ENCODE measurements at places on chromosomes 7 and 10.

DNA sequence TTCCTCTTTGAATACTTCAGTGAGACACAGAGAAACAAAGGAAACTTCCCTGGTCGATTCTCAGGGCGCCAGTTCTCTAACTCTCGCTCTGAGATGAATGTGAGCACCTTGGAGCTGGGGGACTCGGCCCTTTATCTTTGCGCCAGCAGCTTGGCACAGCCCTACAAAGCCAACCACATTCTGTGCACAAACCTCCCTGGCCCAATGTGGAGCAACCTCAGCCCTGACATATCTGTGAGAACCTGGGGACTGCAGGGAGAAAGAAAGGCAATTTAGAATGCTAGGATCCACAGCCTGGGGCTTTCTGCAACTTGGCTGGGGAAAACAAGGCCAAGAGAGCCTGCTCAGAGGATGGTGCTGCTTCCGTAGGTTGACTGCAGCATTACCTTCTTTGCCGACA lies 63.5 kb upstream of the PRSS58 start:
- DNase-seq, result no peak

DNA sequence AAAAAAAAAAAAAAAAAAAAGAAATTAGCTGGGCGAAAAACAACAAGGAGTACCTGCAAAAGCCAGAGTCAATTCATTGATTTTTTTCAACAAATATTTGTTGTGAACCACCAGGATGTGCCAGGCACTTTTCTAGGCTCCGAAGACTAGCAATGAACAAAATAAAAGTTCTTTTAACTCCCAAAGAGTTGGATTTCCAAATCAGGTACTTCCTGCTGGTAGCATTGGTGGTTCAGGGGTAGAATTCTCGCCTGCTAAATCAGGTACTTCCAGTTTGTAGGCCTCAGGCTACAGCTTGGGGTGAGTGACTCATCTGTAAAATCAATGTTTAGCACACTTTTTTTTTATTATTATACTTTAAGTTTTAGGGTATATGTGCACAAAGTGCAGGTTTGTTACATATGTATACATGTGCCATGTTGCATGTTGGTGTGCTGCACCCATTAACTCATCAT lies 10.9 kb downstream of the PPA1 start:
- DNase-seq, result no peak

- DNase-seq, result no peak
These were observed 92.4 kb downstream of the LRRN3 start for GRCh38 chr7:111183321-111183720.

GRCh38 chr7:71095266-71095860 lies 36.6 kb upstream of the GALNT17 start:
- DNase-seq, result no peak

DNA sequence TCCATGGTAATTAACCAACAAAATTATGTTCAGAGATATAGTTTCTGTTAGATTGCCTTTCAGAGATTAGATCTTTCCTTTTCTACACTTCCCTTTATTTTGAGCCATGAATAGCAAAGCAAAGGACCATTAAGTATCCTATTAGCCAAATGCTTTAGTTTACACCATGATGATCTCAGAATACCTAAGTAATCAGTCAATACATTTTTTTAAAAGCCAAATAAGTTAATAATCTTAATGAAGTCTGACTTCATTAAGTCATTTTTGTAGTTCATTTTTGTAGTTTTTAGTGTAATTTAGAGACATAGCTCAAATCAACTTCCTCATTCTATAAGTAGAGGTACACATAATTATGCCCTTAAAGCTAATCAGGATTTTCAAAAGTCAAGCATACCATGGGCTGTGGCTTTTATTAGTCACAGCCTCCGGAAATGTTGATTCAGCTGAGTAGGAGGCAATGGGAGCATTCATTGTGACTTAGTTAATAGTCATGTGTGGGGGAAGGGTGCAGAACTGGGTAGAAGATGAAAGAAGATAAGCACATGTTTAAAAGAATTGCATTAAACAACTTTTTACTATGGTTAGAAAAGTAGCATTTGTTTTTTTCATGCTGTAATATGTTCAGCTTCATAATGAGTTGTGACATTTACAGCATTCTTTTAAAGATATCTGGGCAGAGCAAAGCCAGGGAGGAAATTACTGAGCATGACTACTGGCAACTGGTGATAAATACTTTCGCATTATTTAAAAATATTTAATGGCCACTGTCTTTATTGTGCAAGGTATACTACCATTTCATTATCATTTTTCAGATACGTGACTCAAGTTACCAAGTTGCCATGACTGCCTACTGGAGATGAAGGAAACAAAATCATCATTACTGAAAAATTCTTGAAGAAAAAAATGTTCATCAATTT lies 57.3 kb upstream of the CCDC71L start:
- peak; percentile 90 for DNase-seq

DNA sequence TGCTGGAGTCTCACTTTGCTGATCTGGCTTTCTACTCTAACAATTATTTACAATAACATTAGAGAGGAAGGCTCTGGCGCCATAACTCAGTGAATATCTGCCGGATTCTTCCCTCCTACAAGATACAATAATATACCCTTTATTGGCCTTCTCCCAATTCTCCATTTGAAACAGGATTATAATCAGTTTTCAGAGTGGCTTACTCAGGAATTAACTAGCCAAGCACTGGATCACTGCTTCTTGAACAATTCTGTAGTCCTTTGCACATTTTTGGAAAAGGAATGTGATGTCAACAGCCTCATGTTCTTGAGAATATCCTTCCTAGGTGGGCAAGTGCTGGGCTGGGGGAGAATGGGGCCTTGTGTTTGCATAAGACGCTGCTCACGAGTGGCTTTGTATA lies 125.9 kb downstream of the HIPK2 start:
- DNase-seq, result no peak

DNA sequence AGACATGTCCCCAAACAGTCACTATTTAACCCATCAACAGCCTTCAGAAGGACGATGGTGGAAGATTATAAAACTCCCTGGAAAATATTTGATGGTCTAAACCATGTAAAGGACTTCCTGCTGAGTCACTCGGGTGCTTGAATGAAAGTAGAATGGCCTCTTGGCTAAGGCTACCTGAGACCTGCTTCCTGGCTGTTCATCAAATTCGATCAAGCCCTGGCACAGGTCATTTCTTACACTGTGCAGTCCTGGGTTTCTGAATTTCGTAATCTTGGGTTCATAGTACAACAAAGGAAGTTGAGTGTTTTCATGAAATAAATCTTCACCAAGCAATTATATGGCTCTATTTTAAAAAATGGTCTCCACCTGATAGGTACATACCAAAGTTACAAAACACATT lies 260.3 kb upstream of the RNF32 start:
- DNase-seq, result no peak

GRCh38 chr10:75801121-75801520 lies 369.7 kb downstream of the LRMDA start:
- DNase-seq, result no peak

DNA sequence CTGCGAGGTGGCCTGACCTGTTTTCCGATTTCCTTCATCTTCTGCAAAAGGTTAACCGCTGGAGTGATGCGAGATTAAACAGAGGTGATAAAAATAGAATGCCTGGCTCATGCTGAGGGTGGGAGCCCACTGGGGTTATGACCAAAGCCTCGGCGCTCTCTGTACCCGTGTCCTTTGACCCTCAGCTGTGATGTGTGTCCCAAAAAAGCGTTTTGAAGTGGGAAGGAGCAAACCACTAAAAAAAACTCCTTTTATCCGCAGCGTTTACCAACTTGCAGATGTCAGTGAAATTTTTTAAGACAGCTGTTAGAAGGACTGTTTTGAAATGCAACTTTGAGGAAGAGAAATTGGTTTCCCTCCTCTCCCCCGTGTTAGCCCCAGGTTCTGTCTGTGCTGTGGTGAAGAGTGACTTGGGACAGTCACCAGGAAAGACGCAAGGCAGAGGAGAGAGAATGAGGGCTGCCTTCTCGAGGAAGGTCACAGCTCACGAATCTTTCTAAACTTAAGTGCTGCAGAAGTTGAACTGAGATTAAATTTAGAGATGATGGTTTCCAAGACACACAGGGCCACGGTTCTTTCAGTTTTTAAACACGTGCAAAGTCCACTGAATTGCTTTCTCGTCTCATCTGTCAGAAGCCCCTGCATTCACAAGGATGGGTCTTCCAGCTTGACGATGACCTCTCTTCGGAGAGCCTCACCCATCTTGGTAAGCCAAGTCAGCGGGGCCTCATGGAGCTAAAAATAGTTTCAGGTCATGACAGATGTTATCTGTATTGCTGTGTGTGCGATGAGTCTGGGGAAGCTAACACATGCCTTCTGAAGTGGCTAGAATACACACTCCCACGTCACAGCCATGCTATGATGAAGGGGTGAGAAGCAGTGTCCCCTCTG lies 27.6 kb downstream of the AMZ1 start:
- no peak for DNase-seq

DNA sequence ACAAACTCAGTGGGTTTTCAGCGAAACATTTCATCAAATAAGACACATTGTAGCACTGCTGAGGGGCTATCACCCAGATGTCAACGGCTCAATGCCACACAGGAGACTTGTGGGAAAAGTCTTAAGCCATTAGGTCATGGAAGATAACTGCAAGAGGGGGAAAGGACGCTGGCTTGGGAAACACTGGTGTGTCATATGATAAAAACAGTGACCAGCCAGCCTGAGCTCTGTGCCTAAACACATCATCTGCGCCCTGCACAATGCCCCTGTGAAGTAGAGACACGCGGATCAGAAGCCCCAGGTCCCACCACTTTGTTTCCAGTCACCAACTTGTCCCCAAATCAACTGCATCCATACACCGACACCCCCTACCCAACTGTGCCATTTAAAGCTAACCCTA lies 116.7 kb downstream of the TNS3 start:
- no peak for DNase-seq

DNA sequence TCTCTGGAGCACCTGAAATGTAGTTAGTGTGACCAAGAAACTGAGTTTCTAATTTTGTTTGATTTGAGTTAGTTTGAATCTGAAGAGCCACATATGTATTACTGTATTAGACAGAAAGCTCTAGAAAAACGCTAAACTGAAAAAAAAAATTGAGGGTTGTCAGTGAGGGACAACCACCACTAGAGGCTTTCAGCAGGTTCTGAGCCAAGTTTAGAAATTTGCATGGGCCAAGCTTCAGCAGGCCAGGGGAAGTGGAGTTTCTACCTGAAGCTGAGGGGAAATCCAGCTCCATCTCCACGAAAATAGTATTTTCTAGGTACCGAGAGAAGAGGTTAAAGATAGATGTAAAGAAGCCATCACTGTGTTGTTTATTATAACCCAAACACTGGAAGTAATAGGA lies 77.9 kb upstream of the PLXNA4 start:
- DNase-seq, result no peak

DNA sequence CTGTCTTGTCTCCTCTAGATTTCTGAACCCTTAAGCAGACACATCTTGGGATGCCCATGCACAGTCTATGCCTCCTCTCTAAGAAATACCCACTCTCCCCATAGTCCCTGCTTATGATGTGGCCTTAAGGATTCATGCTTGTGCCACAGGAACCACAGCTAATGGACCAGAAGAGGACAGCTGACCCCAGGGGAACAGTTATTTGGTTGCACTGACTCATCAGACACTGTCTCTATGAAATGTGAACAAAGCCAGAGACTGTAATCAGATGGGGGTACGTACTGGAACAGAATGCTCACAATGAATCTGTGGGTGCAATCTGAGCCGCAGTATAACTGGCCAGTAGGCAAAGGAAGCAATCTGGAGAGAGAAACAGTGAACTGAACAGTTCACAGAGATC lies 121.9 kb downstream of the USP6NL start:
- no peak for DNase-seq

DNA sequence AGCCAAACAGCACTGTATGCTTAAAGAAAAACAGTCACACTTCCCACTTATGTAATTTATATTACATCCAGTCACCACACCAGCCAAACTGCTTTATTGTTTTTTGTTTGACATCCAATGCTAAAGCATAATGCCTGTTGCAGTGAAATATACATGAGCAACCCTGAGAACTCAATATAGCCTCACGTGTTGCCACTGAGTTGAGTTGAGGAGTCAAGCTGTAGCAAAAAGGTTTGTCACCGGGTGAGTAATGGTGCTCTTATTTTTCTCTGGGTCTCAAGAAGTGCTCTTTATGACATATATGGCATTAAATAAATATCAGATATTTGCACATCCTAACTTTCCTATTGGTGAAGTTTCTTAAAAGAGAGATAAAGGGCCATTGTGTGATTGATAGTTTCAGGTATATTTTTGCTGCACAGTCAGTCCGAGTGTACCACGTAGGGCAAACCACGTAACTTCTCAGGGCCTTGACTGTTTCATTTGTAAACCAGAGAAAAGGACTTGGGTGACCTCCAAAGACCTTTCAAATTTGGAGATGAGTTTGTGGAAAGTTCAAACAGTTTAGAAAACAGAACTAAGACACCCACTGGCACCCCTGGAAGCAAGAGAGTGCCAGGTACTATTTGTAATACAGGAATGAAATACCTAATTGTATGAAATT lies 168.5 kb downstream of the CFTR start:
- DNase-seq, result no peak

DNA sequence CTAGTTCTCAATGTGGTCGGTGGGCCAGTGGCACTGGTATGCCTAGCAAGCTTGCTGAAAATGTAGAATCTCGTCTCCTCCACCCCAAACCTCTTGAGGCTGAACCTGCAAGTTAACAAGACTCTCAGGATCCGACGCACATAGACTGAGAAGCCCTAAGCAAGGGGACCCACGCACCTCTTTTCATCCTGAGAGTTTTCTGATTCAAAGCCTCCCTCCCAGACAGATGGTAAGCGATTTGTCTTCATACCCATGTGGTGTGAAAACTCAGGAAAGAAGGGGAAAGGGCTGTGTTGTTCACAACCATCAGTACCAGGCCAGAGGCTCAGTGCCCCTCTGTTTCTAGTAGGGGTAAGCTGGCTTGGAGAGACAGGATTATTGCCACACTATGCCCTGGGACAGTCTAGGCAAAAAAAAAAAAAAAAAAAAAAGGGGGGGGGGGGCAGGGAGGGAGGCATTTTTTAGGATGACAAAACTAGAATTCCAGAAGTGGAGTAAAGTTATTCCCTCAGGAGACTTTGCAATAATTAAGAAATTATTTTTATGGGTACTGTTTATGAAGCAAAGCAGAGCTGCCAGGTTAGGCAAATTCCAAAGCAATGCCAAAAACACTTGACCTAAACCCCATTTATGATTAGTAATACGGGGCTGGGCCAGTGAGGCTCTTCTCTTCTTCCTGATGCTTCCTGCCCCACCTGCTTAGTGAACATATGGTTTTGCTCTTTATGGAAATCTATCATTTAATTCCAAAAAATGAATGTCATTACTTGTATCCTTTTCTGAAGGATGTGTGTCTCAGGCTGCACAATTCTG lies 117.6 kb upstream of the PDLIM1 start:
- no peak for DNase-seq

GRCh38 chr7:69599955-69600709 lies 1.9 kb downstream of the AUTS2 start:
- DNase-seq, result no peak

GRCh38 chr7:27478084-27478483 lies 184.6 kb downstream of the HIBADH start:
- DNase-seq, result no peak

GRCh38 chr10:86290933-86291615 lies 75.5 kb downstream of the GRID1 start:
- DNase-seq, result no peak
